Heart left ventricle (tissue), 16 donors: ENCODE measurements at places on chromosomes 13 and 19. TPM values are rescaled to one million over a fixed set of nuclear protein-coding genes. Genes with fewer than 3 reads are reported as not detected.
A peak's percentile ranks its signal among the peaks of the same experiment; 100 is the strongest.

The PSPN gene
- 0.88 TPM for total RNA-seq

- peak overlapping the region; percentile 33 for H3K4me3 ChIP-seq
- H3K27me3 ChIP-seq = no peaks in the 10 kb centered on the region
- peak overlapping the region; percentile 58 for H3K27ac ChIP-seq
- peaks cover 61% of the 10 kb centered on the region for H3K4me1 ChIP-seq
- H3K36me3 ChIP-seq = peaks cover 8% of the 10 kb centered on the region
Measured at GRCh38 chr19:46945694-46946489, 73.7 kb upstream of the NPAS1 start.

DNA sequence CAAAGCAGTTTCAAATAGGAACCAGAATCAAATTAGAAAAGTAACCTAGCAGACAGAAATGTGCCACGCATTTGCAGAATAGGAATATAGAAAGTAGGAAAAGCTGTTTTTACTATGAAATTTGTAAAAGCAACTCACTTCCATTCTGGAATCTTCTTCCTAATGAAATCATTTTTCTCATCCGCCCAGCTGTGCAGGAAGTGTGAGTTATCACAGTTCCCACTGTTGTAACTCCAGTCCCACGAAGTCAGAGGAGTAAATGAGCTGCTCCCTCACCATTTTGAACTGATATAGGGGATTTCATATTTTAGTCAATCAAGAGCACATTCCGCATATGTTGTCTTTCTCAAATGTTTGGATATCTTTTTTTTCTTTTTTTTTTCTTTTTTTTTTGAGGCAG lies 230.8 kb downstream of the TBC1D4 start:
- no peaks in the 10 kb centered on the region for H3K27me3 ChIP-seq
- no peak for DNase-seq
- no peaks in the 10 kb centered on the region for H3K36me3 ChIP-seq

DNA sequence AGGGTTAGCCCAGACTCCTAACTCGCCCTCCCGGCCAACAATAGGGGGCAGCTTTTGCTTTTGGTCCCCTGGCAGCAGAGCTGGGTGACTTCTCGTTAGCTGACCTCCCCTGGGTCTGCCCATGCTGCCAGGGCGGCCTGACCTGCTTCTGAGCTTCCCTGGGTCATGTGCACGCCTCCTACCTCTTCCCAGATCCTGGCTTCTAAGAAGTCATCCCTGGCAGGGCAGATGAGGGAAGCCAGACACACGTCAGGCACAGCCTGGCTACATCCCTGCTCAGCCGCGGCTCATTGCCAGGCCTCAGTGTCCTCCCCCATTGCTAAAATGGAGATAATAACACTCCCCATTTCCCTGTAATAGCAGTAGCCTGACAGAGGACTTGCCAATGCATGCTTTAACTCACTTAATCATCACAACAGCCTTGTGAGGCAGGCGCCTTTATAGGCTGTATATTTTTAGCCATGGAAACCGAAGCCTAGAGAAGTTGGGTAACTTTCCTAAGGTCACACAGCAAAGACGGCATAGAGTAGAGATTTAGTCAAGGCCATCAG lies 2.1 kb downstream of the KCNK6 start:
- peak overlapping the region; percentile 10 for H3K4me3 ChIP-seq
- no peak overlapping the region for H3K27ac ChIP-seq
- no peaks in the 10 kb centered on the region for H3K27me3 ChIP-seq
- peak; percentile 82 for DNase-seq
- peaks cover 68% of the 10 kb centered on the region for H3K4me1 ChIP-seq

DNA sequence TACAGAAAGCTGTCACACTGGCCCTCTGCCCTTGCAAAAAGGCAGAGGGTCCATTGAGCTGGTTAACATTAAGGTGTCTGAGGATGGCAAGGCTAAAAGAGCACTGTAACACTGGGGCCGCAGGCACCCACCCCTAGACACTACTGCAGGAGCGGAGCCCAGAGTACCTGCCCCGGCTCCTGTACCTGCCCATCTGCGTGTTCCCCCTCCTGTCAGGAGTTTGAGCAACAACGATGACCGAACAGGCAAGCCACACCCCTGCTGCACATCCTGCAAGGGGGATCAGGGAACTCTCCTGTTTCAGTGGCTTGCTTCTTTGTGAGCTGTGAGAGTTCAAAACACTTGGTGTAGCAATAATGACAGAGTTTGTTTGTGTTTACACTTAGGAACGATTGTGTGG lies 117.4 kb upstream of the STARD13 start:
- H3K4me3 ChIP-seq = no peak overlapping the region
- no peak for DNase-seq
- H3K36me3 ChIP-seq = no peaks in the 10 kb centered on the region
- H3K27me3 ChIP-seq = no peaks in the 10 kb centered on the region
- no peaks in the 10 kb centered on the region for H3K4me1 ChIP-seq

DNA sequence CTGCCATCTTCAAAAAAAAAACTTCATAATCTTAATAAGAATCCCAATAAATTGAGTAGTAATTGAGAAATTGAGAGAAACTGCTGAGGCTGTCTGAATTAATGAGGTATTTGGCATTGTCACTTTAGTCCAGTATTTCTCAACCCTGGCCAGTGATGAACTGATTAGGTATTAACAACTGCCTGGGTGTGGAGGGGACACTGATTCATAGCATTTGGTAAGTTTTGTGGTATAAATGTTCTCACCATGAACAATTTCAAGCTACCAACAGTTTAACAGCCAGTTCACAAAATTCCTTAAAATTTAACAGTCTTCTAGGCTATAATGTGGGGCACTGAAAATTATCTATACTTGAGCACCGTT lies 18.3 kb downstream of the GPC6 start:
- peak overlapping the region; percentile 13 for H3K27ac ChIP-seq
- H3K4me3 ChIP-seq = peak overlapping the region; percentile 15
- no peaks in the 10 kb centered on the region for H3K4me1 ChIP-seq

GRCh38 chr13:103497404-103497803 lies 431.2 kb upstream of the SLC10A2 start:
- H3K27ac ChIP-seq = no peak overlapping the region
- H3K4me3 ChIP-seq = no peak overlapping the region
- no peak for DNase-seq
- H3K27me3 ChIP-seq = no peaks in the 10 kb centered on the region
- no peaks in the 10 kb centered on the region for H3K36me3 ChIP-seq

GRCh38 chr13:79457390-79457789 lies 23.6 kb upstream of the NDFIP2 start:
- H3K4me1 ChIP-seq = no peaks in the 10 kb centered on the region
- no peaks in the 10 kb centered on the region for H3K27me3 ChIP-seq
- no peak overlapping the region for H3K27ac ChIP-seq
- no peak for DNase-seq
- H3K36me3 ChIP-seq = no peaks in the 10 kb centered on the region
- H3K4me3 ChIP-seq = no peak overlapping the region

GRCh38 chr19:9909251-9909650 lies 27.1 kb downstream of the OLFM2 start:
- H3K27me3 ChIP-seq = peaks cover 24% of the 10 kb centered on the region
- H3K36me3 ChIP-seq = no peaks in the 10 kb centered on the region
- no peak for DNase-seq
- no peak overlapping the region for H3K27ac ChIP-seq
- no peak overlapping the region for H3K4me3 ChIP-seq

DNA sequence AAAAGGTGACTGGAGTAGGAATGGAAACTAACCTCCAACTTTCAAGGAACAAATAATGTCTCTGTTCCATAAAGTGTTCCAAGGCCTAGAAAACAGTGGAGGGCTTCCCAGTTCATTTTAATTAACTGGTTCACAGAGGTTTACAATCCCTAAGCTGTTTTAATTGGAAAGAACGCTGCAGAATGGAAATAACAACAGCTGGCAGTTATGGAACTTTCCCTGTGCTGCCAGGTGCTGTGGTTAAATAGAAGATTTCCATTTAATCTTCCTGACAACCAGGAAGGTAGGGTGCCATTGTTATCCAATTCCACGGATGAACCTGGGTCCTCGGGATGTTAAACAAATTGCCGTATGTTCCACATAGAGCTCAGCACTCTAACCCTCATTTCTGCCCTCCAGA lies 22.2 kb upstream of the PEG3 start:
- no peak for DNase-seq
- no peaks in the 10 kb centered on the region for H3K27me3 ChIP-seq

DNA sequence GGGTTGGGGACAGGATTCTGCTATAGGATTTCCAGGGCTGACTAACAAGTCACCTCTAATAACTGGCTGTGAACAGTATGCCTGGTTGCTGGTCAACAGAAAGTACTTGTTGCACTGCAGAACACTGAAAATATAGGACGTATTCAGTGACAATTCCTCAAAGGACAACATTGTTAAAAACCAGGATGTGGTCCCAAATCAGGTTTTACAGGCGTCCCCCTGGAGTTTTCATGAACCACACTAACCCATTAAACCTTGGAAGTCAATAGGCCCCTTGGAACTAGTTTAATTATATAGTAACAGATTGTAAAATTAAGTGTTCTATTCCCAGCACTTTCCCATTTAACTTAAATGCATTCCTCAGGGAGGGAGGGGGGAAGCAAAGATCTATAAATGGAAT lies 495.4 kb downstream of the TBC1D4 start:
- H3K4me3 ChIP-seq = no peak overlapping the region
- H3K27ac ChIP-seq = no peak overlapping the region
- DNase-seq = no peak
- H3K27me3 ChIP-seq = no peaks in the 10 kb centered on the region
- no peaks in the 10 kb centered on the region for H3K4me1 ChIP-seq

DNA sequence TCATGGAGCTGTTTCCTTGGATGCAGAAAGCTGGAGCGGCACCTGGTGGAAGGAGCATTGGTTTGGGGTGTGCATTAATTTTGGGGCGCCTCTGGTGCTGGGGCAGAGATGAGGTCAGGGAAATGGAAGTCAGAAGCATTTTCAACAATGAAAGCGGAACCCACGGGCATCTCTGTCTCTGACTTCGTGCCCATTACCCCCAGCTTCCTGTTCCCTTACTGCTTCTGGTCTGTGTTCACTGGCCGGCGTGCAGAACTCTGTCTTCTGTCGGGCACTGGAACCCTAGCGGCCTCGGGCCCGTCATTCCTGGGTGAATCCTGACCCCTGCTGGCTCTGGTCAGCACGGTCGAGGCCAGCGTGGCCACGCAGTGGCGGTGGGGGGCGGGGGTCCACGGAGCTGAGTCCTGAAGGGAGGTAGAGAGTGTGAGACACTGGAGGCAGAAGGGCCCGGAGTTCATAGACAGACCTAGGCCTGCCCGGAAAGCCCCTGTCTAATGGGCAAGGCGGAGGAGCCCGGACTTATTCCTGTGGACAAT lies 7.9 kb upstream of the LINGO3 start:
- DNase-seq = peak; percentile 89
- H3K4me1 ChIP-seq = no peaks in the 10 kb centered on the region
- peaks cover 26% of the 10 kb centered on the region for H3K27me3 ChIP-seq
- no peak overlapping the region for H3K4me3 ChIP-seq
- no peak overlapping the region for H3K27ac ChIP-seq

GRCh38 chr13:113810640-113811039 lies 51.6 kb downstream of the TMEM255B start:
- H3K36me3 ChIP-seq = no peaks in the 10 kb centered on the region
- H3K4me1 ChIP-seq = peaks cover 10% of the 10 kb centered on the region
- no peak for DNase-seq

- peak; percentile 36 for DNase-seq
- H3K36me3 ChIP-seq = no peaks in the 10 kb centered on the region
- H3K27me3 ChIP-seq = no peaks in the 10 kb centered on the region
- peak overlapping the region; percentile 91 for H3K27ac ChIP-seq
- H3K4me3 ChIP-seq = peak overlapping the region; percentile 100
- H3K4me1 ChIP-seq = peaks cover 45% of the 10 kb centered on the region
Measured at GRCh38 chr19:38650911-38651584, 3.6 kb downstream of the ACTN4 start.

- no peaks in the 10 kb centered on the region for H3K27me3 ChIP-seq
- H3K36me3 ChIP-seq = no peaks in the 10 kb centered on the region
- no peak overlapping the region for H3K27ac ChIP-seq
- H3K4me3 ChIP-seq = no peak overlapping the region
- H3K4me1 ChIP-seq = peaks cover 17% of the 10 kb centered on the region
- DNase-seq = no peak
Measured at GRCh38 chr13:23620613-23621315, 50.6 kb downstream of the TNFRSF19 start.

- DNase-seq = no peak
- no peaks in the 10 kb centered on the region for H3K4me1 ChIP-seq
- H3K4me3 ChIP-seq = no peak overlapping the region
Measured at GRCh38 chr13:103168901-103169508, 102.8 kb upstream of the SLC10A2 start.

- no peak overlapping the region for H3K27ac ChIP-seq
- H3K36me3 ChIP-seq = no peaks in the 10 kb centered on the region
- no peaks in the 10 kb centered on the region for H3K27me3 ChIP-seq
- H3K4me1 ChIP-seq = no peaks in the 10 kb centered on the region
Measured at GRCh38 chr19:30144802-30145201, 202.8 kb downstream of the URI1 start.

- peak; percentile 85 for DNase-seq
- H3K36me3 ChIP-seq = peaks cover 42% of the 10 kb centered on the region
- peak overlapping the region; percentile 60 for H3K4me3 ChIP-seq
- peak overlapping the region; percentile 74 for H3K27ac ChIP-seq
Measured at GRCh38 chr19:49340069-49340864, 5.1 kb downstream of the CD37 start.

DNA sequence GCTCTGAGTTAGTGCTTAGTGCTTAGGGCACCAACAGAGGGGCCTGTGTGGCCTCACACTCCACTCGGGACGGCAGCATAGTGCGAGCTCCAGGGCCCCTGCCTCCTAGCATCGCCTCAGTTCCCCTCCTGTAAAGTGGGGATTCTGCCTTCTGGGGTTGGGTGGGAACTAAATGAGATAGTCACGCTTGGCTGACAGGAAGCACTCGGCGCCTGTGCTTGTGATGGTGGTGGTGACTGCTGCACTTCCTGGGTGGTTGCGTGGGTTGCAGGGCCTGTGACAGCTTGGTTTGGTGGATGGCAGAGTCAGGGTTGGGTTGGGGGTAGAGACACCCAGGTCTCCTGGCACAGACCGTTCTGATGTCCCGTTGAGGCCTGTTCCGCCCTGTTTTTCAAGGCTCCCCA lies 7.7 kb downstream of the PLEKHF1 start:
- H3K4me1 ChIP-seq = peaks cover 96% of the 10 kb centered on the region
- DNase-seq = peak; percentile 19
- H3K4me3 ChIP-seq = no peak overlapping the region
- peaks cover 12% of the 10 kb centered on the region for H3K36me3 ChIP-seq

DNA sequence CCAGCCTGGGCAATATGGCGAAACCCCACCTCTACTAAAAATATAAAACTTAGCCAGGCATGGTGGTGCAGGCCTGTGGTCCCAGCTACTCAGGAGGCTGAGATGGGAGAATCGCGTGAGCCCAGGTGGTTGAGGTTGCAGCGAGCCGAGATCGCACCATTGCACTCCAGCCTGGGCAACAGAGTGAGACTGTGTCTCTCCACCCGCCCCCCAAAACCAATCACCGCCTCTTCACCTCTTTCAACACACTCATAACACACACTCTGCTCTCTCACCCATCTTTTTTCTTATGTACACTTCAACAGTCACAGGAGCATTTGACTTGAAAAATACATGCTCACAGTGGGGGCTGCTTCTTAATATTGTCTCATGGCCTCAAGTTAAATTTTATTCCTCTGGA lies 76.8 kb downstream of the ESD start:
- no peak for DNase-seq
- no peak overlapping the region for H3K4me3 ChIP-seq
- peaks cover 11% of the 10 kb centered on the region for H3K36me3 ChIP-seq
- H3K27me3 ChIP-seq = no peaks in the 10 kb centered on the region
- peaks cover 3% of the 10 kb centered on the region for H3K4me1 ChIP-seq
